B cell (primary cell): ENCODE measurements at places on chromosomes 3 and 15.

GRCh38 chr3:61765157-61765876, 203.9 kb downstream of the PTPRG start:
- DNase-seq: no peak

GRCh38 chr15:54212635-54213034, 234.4 kb downstream of the UNC13C start:
- no peak for DNase-seq

DNA sequence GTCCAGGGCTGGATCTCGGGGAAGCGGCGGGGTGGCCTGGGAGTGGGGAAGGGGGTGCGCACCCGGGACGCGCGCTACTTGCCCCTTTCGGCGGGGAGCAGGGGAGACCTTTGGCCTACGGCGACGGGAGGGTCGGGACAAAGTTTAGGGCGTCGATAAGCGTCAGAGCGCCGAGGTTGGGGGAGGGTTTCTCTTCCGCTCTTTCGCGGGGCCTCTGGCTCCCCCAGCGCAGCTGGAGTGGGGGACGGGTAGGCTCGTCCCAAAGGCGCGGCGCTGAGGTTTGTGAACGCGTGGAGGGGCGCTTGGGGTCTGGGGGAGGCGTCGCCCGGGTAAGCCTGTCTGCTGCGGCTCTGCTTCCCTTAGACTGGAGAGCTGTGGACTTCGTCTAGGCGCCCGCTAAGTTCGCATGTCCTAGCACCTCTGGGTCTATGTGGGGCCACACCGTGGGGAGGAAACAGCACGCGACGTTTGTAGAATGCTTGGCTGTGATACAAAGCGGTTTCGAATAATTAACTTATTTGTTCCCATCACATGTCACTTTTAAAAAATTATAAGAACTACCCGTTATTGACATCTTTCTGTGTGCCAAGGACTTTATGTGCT, 527 bp downstream of the B2M start:
- peak; percentile 83 for DNase-seq

- peak; percentile 8 for DNase-seq
Observed at GRCh38 chr15:60916032-60916678, 312.9 kb downstream of the RORA start.

DNA sequence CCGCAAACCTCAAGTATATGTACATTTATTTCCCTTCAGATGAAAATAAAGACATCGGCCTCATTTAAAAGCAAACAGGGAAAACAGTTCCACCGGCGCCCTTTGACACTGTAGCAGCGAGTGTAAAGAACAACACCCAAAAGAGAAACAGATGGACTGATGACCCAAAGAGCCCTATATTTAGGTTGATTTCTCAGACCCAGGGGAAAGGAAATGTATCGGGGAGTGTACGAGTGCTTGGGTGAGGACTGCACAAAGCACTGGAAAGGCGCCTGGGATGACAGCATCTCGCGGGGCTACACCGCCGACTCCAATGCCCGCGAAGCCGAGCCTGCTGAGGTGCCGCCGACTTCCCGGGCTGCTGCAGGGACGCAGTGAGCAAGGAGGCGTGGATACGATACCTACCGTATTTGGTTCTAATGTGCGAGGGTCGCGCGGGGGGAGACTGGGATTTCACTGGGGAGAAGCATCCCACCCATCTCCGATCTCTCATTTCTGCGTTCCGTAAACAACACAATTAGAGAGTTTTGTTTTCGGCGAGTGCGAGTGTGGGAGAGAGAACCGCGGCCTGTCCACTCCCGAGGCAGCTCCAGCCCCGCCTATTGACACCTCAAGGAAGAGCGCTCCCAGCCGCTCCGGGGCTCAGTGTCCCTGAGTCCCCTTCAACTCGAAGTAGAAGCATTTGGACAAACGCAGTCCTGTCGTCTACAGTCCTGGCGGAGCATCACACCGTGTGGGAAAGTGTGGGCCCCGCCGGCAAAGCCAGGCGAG, 2.0 kb downstream of the MECOM start:
- DNase-seq: peak; percentile 61

- no peak for DNase-seq
Observed at GRCh38 chr3:106560451-106560966, 691.7 kb upstream of the CBLB start.

DNA sequence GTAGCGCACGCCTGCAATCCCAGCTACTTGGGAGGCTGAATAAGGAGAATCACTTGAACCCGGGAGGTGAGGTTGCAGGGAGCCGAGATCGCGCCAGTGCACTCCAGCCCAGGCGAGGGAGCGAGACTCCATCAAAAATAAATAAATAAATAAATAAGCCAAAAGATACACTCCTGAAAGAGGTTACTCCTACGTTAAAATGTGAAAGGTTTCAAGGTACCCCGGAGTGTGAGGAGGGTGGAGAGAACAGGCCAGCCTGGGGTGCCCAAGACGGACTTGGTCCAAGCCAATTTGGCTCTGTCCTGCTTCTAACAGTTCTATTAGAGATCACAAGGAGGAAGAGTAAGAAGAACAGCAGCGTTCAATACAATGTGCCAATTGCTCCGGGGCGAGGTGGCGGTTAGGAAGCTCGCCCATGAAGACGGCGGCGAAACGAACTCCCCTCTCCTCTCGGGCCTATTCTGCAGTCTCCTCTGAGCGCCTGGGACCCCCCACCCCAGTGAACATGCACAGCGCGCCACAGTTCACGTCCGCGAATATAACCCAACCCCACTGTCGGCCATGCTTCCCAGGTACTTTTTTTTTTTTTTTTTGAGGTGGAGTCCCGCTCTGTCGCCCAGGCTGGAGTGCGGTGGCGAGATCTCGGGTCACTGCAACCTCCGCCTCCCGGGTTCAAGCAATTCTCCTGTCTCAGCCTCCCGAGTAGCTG, 942 bp downstream of the ELP6 start:
- DNase-seq: peak; percentile 57

DNA sequence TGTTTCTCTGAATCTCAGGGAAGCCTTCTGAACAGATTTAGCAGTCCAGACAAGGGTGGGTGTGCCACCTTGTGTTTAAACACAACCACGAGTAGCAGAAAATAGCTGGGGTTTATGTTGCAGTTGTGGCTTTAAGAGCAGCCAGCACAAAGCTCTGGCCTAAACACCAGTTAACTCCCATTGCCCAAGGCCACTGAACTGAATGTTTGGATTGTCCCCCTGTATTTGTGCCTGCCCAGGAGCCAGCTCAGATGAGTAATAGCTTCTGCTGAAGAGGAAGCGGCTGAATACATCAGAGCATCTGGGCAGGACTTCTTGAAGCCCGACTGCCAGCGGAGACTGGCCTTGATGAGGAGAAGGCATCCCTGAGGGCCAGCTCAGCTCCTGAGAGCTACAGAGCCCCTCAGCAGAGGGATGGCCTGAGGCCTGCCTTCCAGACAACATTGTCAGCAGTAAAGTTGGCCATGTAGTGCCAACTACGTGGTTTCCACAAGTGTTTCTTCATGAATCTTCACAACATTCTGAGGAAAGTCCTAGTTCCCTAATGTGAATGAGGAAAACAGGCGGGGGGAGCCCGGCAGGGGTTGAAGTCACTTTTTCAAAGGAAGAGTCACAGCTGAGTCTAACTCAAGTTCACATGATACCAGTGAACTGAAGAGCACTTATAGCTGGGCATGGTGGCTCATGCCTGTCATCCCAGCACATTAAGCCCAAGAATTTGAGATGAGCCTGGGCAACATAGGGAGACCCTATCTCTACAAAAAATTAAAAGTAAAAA, 65.8 kb upstream of the ZBTB38 start:
- no peak for DNase-seq

- DNase-seq: no peak
Observed at GRCh38 chr3:29011966-29012365, 268.9 kb upstream of the RBMS3 start.

- DNase-seq: no peak
Observed at GRCh38 chr3:173921732-173922131, 524.2 kb downstream of the NLGN1 start.

DNA sequence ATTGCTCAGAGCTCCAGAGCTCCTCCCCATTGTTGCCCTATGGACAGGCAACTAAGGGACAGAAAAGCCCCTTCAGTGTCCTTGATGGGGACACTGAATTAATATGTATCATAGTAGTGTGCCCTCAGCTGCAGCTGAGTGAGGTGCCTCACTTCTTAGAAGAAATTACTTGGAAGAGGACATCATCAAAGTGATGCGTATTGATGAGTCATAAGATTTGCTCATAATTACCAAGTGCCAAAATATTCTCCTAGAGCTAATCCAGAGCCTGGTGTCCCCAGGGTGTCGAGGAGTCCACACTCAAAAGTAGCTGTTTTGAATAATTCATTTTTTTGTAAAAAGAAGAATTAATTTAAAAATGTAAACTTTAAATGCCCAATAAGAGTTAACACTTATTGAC, 200.7 kb upstream of the SEMA6D start:
- DNase-seq: no peak

GRCh38 chr3:188400494-188401243, 246.7 kb downstream of the LPP start:
- DNase-seq: peak; percentile 82

DNA sequence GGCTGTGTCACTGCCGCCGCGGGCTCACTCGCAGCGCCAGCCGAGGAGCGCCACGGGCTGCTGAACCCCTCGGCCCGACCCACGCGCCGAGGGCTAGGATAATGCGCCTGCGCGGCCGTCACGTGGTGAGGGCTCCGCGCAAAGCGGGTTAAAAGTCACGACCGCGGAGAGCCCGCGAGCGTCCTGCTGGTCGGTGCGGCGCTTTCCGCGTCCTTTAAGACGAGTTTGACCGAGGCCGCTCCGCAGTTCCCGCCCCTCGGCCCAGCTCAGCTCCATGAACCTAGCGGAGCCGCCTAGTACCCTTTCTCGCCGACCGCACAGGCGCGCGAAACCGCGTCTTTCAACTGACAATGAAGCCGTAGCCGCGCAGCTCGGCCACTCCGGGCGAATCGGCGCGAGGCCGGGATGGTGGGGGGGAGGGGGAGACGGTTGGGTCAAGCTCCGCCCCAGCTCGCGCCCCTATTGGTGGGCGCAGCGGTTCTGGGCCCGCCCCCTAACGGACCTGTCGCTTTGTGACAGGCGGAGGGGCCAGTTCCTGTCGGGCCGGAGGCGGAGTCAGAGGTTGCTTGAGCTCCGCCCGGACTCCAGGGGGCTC, 636 bp upstream of the STT3B start:
- DNase-seq: peak; percentile 99

DNA sequence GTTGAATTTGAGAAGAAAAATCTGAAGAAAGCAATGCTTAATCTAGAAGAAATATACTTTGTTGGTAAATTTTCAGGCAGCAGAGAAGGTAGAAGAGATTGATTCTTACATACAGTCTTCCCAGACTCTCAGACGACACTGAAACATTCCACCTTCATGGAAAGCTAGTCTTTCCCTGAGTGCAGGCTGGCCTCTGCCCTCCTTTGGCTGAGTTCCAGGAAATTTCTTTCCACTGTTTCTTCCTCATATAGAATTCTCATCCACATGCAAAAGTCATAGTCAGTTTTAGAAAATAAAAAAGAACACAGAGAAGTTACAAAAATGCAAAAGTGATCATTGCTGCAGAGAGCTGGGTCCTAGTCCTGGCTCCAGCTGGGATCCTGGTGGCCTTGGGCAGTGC, 142.5 kb upstream of the PRR23C start:
- no peak for DNase-seq

DNA sequence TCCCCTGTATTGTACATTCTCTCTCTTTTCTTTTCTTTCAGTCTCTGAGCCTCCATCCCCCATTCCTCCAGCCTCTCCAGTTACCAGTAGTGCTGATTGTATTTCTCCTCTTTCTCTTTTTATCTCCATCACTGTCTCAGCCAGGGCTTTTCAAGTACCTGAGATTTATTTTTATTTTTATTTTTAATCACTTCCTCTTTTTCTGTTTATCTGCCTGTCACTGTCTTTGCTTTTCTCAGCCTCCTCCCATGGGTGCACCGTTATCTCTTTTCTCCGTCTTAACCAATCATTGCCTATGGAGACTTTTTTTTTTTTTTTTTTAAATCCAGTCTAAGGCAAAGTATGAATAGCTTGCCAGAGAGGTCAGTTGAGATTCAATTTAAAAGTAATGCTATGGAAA, 359.3 kb downstream of the GAP43 start:
- DNase-seq: no peak

DNA sequence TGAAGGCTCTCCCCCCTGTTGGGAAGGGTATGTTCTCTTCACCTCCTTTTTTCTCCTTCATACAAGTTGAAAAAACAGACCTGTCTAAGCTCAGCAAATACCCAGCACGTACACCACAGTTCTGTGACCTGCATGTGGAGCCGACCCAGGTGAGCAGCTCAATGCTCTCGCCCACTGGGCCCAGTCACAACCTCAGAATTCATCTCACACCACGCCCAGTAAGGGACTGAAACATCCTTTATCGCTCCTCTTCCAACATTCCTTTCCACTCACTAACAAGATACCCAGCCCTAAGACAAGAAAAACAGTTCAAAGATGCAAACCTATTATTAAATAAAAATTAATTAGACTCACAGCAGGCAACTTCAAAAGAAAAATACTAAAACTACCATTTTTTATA, 68.9 kb downstream of the FOXP1 start:
- DNase-seq: no peak

DNA sequence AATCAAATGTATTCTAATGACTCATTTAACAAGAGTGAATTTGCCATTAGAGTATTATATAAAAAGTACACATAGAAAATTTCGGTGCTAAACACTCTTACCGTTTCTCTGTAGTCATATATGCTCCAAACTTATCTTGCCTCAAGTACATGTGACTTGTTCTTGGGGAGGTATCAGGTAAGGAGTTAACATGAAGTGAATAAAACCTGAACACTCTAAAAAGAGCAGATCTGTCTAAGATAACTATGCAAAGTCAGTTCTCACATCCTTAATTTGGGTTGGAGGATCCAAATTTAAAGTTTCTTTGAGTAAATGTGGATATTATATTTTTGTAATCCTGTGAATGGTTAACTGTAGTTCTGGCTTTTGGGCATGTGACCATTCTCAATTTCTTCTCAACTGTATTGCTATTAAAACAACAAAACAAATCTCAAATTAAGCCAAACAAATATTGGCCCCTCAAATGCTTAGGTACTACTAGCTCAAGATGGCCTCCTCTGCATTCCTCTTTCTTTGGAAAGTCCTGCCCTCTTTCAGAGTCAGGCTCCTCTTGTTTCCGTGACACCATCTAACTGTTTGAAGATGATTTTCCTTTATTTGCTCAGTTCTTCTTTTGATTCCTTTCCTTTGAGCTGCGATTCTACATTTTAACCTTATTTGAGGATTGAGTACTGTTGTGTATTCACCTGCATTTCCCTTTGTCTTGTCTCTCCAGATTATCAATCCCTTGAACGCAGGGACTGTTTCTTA, 4.2 kb downstream of the EDEM1 start:
- DNase-seq: peak; percentile 40

GRCh38 chr3:12613250-12613649, 50.7 kb downstream of the RAF1 start:
- DNase-seq: no peak

DNA sequence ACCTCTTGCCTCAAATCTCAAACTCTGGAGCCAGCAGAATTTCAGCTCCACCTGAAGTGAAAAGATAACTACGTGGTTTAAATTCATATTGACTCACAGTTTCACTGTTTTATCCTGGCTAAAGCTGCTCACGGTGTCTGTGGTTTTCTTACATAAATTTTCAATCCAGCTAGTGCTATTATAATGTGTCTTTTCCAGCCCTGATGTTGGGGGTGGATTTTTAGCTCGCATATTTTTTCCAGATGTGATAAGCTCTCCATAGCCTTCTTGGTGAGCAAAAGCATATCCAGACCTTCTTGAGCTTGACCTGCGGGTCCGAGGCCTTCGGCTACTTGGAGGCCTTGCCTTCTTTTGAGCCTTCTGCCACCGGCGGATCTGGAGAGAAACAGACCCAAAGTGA, 239.3 kb downstream of the DTWD1 start:
- no peak for DNase-seq

- no peak for DNase-seq
Observed at GRCh38 chr3:53243165-53243564, 12.7 kb downstream of the TKT start.

GRCh38 chr3:156838035-156838434, 11.9 kb downstream of the LEKR1 start:
- DNase-seq: no peak
